RKO (cell line): ENCODE measurements at places on chromosomes 6 and 20.

GRCh38 chr20:58432186-58432954 lies 43.3 kb downstream of the VAPB start:
- no peak for DNase-seq

- no peak for DNase-seq
Observed at GRCh38 chr6:54204921-54205591, 93.8 kb downstream of the MLIP start.

DNA sequence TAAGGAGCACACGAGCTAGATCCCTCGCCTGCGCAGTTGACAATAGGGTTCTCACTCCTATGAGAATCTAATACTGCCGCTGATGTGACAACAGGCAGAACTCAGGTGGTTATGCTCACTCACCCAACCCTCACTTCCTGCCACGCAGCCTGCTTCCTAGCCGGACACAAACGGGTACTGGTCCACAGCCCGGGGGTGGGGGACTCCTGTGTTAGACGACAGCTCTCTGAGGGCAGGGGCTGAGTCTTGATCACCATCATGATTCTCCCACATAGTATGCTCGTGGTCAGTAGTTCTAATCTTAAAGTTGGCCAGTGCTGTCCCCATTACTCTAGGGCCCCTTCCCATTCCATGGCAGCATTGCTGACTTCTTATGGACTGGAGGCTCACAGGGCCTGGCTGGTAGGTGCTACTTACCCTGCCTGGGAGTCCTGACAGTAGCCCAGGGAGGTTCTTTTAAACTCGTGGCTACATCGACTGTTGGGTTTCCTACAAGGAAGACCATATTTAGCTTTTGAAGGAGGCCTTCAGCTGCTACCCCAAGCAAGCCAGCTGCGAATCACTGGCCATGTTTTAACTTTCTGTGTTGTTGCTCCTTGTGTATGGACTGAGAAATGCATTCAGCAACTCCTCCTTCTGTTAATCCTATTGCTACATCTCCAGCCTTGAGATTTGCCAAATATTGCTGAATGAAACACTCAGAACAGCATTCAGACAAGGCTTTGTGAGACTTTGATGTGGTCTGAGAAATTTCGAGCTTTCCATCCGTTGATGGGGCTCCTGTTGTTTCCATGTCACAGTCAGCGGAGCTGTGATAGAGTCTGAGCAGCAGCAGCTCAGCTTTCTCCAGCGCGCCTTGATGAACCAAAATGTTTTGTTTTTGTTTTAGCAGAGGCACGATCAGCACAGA lies 300.3 kb downstream of the NRN1 start:
- DNase-seq: no peak

DNA sequence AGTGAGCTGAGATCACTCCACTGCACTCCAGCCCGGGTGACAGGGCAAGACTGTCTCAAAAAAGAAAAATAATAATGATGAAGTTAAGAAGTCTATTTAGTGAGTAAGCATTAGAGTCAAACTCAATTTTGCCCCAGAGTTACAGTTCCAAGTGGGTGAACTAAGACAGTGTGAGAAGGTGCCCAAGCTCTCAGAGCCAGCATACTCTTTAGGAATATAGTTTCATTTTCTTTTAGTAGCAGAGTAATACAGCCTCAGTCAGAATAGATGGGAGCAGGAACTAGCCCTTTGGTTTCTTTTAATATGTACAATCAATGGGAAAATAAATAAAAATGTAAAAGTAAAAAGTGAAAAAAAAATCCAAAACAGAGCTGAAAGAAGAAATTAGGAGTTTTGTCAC lies 87.0 kb upstream of the ADGRF1 start:
- DNase-seq: no peak

DNA sequence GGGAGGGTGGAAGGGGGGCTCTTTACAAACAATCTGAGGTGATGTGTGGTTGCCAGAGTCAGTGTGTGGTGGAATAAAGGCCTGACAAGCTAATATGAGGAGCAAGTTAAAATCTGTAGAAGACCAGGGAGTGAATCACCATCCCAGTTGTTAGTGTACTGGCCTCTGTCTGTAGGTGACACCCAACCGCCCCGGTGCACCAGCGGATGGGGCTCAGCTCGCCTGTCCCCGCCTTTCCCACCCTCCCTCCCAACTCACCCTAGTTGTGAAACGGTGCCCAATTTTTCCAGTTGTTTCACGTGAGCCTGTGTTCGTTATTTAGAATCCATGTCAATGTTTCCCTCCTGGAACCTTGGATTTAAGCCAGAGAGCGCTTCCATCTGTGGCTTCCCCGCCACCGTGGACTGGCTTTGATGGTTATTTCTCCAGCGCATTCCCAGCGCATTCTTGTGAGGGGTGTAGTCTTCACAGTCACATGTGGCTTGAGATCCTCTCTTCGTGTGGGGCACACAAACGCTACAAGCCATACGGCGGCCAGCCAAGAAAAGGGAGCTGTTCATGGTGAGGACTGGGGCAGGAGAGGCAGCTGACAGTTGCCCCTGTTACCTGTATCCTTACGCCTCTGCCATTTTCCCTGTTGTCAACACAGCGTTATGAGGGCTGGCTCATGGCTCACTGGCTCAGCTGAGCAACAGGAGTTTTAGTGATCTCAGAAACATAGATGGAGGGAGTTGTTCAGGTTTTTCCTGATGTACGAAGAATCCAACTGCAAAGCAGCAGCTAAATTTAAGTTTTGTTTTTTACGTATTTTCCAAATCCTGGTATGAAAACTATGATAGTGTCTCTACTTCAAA lies 137.6 kb downstream of the ZDHHC14 start:
- DNase-seq: no peak

GRCh38 chr6:157667211-157668008 lies 155.6 kb upstream of the SNX9 start:
- peak; percentile 48 for DNase-seq
